ENCODE measurements at places on chromosomes 3 and 15.

GRCh38 chr3:87733671-87734367, 325.0 kb downstream of the CGGBP1 start:
- no peak for DNase-seq

DNA sequence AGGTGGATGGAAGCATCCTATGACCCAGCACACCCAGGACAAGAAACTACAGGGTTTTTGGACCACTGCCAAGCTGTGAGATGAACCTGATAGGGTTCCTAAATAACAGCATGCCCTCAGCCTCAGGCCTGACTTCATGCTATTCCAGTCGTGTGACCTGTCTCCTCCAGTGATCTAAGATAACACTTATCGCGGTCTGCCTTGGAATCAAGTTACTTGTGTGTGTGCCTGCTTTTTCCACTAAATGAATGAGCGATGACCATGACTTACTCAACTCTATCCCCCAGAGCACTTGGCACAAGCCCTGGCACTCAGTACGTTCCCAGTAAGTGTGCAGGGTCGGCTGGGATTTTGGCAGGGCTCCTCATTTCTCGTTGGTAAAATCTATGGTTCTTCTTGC, 172.7 kb upstream of the TP63 start:
- DNase-seq, result no peak

GRCh38 chr15:78938658-78939488, 6.0 kb downstream of the CTSH start:
- no peak for DNase-seq

DNA sequence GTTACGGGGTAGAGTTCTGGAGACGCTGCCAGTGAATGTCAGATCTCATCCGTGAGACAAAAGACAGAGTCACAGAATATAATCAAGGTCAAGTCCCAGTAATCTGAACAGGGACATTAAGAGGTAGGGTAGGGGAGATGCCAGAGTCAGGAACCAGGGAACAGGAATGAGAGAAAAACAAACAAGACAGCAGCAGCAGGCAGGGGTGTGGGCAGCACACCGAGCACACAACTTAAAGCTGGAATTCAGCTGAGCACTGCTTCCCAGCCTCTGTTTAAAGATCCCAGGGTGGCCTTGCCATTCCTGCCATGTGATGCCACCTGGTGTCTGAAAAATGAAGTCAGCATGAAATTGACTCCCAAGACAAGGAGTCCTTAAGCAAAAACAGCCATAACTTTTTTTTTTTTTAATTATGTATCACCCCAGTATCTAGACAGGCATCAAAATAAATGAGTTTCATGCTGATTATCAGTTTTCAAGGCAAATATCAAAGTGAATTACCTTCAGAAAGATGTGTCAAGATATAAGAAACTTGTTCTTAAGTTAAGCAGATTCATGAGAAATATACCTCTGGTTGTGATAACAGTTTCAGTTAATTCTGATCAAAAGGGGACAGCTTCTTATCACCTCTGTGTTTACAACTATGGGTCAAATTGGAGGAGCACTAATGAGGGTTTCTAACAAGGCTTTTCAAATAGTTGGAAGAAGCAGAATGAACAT, 203.7 kb downstream of the SLC9A9 start:
- no peak for DNase-seq

GRCh38 chr3:9582332-9582731, 28.7 kb upstream of the LHFPL4 start:
- no peak for DNase-seq

DNA sequence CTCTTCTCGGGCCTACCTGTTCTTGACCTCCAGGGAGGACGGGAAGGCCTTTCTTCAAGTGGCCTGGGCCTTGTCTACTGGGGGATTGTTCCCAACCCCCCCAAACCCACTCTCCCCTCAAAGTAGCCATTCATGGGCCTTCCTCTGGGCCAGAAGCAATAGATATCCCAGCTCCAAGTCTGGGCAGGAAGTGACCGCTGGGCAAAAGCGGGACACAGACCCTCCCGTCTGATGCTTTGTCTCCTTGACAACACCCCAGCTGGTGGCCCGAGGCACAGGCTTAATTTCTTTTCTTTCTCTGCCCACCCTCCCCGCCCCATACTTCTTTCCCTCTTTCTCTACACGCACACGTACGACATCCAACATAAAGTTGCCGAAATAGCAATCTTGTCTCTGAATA, 41.4 kb upstream of the FEZF2 start:
- no peak for DNase-seq

- DNase-seq, result no peak
These were observed 11.9 kb downstream of the TAGLN3 start for GRCh38 chr3:112010636-112011035.

- DNase-seq, result no peak
These were observed 31.7 kb downstream of the GOLGA6A start for GRCh38 chr15:74050556-74051234.

GRCh38 chr15:53226559-53226958, 436.4 kb upstream of the ONECUT1 start:
- no peak for DNase-seq

DNA sequence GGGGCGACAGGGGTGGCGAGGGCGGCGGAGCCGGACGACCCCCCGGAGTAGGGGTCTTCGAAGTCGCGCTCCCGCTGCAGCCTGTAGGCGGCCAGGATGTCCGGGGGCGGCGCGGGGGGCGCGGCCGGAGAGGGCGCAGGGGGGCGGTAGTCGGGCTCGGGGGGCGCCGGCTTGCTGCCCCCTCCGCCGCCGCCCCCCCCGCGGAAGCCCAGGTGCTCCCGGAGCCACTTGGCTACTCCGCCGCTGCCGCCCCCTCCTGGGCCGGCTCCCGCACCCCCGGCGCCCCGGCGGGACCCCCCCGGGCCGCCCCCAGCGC, 230 bp downstream of the SHF start:
- DNase-seq, result no peak

DNA sequence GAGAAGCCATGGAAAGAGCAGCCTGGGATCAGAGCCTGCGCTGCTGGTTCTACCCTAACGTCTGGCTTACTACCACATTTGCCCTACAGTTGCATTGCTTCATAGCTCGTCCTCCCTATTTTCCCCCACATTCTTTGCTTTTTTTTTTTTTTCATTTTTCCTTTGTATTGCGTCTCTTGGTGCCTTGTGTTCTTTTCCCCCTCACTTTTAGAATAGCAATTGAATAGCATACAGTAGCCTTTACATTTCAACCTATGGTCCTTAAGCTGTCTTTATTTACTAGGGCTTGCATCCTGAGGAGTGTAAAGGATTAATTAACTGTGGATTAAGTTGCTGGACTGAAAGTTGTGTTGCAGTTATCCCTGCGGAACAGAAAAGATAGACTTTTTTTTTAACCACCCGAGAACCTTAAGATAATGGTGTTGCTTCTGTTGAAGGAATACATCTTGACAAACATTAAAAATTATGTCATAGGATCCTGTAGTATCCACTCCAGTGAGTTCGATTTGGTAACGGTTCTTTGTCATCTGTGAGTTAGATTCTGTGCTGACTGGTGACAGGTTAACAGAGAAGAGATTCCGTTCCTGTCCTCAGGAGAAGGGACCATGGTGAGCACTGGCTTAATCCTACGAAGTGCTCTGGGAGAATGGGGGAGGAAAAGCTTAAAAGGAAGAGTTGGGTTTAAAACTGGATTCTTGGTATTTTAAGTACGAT, 417.4 kb upstream of the NAALADL2 start:
- DNase-seq, result no peak

- DNase-seq, result no peak
These were observed at the start of gene MINAR1 for GRCh38 chr15:79431636-79432344. Gene MINAR1, plus strand, starts transcription at chr15:79432336. Its CDS starts 23,812 bp downstream, at chr15:79456148.

DNA sequence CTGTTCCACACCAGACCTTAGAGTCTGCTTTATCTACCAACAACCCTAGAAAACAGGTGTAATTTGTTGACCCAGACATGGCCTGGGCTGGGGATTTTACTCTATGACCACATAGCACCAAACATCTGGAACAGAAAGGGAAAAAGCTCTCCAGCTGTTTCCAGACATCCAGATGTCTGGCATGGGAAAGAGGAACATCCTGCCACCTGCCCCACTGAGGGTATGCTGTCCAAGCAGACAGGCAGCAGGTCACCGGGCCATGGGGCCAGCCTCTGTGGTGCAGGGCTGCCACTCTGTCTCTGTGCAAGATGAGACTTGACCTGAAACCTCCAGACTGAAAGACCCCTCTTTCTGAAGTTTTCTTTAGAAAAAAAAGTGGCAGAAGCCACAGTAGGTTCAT, 359.3 kb upstream of the ICE2 start:
- DNase-seq, result no peak

DNA sequence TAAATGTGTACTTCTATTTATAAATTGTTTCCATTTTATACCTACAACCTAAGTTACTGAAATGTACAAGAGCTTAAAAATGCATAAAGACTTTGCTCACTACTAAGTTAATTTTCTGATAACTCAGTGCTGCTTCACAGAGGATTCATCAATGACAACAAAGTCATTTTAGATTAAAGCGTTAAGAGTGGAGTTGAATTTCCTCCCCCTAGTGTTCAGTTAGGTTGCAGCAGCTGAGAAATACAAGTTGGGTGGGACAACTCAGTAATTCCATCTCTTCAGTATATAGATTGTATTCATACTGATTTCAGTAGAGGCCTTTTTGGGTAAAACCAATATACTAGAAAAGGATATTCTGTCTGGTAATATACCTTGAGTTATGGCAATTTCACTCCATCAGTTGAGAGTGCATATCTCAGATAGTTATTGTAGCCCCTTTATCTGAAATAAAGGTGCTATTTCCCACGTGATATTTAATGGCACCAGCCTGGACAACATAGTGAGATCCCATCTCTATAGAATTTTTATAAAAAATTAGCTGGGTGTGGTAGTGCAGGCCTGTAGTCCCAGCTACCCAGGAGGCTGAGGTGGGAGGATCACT, 6.9 kb upstream of the RPL35A start:
- no peak for DNase-seq

- no peak for DNase-seq
These were observed 29.9 kb upstream of the PFN2 start for GRCh38 chr3:150000641-150001040.

- DNase-seq, result no peak
These were observed 7.2 kb downstream of the FSD2 start for GRCh38 chr15:82798531-82799166.

GRCh38 chr3:2261747-2262146, 163.1 kb downstream of the CNTN4 start:
- no peak for DNase-seq

GRCh38 chr3:46365041-46365440, 5.7 kb upstream of the CCR5 start:
- no peak for DNase-seq

DNA sequence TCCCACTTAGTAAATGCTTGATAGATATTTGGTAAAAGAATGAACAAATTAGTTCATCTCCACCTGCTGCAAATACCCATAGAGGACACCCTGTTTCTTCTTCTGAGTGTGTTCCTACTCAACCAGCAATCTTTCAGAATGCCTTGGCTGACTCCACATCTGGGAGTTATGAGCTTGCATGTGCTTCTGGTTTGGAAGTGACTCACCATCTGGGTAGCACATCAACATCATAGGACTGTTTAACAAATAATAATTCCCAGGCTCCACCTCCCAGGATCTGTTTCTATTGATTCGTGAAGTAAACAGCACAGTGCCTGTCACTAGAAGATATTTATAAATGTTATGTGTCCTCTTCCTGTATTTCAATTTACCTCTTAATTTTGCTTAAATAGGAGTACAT, 580.1 kb downstream of the ROBO2 start:
- no peak for DNase-seq

DNA sequence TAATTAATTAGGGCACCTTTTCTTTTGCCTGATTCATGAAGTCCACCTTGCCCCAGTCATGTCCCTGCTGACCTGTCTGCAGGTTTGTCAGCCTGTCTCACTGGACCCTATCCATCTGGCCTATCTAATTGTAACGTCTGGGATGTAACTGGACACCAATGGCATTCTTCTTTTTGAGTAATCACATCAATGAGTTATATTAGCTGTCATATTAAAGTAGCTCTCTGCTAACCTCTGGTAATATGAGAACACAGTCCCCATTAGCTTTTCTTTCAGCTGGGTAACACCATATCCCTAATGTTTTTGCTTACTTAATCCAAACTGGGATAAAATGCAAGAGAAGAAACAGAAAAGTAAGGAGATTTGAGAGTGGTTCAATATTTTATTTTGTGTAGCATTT, 166.2 kb upstream of the VEPH1 start:
- no peak for DNase-seq

DNA sequence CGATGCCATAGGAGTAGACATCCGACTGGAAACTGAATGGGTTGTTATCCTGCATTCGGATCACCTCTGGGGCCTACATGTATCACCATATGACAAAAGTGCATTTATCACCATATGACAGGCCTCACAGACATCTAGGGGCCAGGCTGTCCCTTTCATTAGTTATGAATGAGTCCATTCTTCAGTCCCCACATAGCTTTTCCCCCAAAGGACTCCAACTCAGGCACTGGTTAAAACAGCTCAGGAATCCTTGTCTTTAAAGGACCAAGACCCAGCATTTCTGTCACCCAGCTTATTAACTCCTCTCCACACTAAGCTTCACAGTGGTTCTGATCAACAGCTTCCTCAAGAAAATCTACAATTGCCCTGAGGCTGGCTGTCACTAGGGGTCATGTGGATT, 28.3 kb downstream of the MKRN2 start:
- DNase-seq, result no peak

DNA sequence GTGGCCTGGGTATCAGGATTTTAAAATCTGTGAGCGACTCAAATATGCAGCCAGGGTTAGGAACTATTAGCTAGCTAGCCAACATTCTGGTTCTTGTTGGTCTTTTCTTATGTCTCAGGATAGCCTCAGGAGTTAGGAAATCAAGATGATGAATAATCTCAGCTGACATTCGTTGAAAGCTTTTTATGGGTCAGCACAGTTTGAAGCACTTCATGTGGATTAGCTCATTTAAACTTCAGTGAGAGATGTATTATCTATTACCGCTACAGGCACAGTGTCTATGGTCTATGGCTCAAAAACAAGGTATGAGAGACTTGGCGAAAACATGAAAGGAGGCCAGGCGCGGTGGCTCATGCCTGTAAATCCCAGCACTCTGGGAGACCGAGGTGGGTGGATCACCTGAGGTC, 187.5 kb upstream of the THRB start:
- no peak for DNase-seq

DNA sequence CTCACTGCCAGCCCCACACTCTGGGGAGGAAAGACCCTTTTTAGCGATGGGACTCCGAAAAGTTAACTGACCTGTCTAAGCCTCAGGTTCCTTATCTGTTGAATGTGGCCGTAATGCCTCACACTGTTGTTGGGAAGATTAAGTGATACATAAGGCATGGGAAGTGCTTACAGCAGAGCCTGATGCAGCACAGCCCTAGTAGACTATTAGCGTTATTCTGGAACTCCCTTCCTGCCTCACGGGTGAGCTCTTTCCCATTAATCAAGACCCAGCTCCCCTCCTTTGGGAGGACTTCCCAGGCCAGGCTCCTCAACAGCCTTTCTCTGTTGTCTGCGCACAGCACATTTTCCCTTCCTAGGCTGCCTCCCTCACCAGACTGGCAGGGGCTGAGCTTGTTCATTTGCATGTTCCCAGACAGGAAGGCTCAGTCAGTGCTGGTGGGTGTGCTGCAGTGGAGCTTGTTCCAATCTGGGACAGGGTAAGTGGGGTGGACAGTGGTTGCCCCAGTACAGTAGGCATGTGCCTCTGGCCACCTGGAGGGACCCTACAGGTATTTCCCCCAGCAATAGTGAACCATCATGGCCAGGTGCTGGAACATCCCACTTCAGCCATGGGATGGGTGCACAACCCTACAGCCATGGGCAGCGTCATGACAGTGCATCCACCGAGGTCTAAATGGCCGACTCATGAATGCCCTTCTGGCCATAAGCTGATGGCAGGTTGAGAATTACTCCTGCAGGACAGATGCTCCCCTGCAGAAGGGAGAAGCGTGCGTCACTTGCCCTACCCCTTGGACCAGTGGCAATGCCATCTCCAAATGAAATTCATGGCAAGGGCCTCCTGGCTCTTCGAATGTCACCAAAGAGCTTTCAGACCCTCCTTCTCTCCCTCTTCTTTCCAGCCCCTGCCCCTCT, 5.8 kb upstream of the PSTPIP1 start:
- no peak for DNase-seq

All from stimulated activated CD8-positive, alpha-beta memory T cell treated with anti-CD3 and anti-CD28 coated beads, Interleukin-4, amount 100 ng/mL, for 1 hour (primary cell).